ENCODE measurements at places on chromosomes 3 and 15.

DNA sequence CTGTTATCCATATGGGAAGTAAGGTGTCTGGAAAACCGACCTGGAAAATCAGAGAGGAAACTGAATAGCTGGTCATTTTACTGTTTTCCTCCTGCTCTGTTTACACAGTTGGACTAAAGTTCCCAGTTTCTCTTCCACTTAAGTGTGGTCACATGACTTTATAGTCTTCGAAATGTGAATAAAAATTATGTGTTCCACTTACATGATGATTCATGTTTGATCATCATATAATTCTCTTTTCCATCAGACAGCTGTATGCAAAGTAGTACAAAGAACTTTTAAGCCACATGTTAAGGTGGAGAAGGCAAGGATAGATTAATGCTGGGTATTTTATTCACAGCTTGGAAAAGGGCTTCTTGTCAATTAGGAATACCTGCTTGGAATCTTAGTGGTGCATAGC lies 525.5 kb upstream of the BCHE start:
- peak; percentile 18 for DNase-seq

DNA sequence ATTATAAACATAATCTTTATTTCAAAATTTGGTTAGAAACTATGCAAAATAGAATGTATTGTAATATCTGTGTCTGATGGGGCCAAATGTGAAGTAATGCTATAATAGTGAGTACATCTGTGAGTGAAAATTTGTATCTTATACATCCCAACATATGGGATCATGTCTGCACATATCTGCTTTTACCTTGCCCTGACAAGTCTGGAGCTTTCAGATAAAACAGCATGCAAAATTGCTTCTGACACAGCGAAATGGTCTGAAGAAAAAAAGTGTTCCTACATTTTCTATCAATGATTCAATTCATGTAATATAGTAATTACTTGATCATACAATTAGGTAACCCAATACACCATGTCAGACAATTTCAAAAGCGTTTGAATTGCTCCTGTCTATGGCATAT lies 58.1 kb upstream of the P3H2 start:
- DNase-seq = no peak

GRCh38 chr3:46538803-46539442 lies 27.2 kb downstream of the LRRC2 start:
- DNase-seq = no peak

DNA sequence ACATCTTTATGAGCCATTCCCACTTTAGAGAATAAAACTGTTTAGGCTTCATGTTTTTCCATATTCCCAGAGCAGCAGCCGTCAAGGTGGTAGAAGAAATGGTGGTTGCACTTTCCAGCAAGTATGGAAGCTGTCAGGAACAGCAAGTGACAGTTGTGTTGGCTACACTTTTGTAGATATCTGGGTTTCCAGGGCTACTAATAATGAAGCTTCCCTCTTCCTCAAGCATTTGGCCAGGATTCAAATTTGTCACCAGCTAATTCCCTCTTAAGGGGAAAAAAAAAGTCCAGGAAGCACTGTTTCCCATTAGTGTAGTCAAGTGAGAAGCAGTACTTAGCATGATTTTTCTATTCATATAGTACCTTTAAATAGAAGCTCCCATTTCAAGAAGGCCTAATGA lies 252.8 kb downstream of the IGSF11 start:
- no peak for DNase-seq

GRCh38 chr3:152269056-152269830 lies 514 bp downstream of the MBNL1 start:
- peak; percentile 71 for DNase-seq

DNA sequence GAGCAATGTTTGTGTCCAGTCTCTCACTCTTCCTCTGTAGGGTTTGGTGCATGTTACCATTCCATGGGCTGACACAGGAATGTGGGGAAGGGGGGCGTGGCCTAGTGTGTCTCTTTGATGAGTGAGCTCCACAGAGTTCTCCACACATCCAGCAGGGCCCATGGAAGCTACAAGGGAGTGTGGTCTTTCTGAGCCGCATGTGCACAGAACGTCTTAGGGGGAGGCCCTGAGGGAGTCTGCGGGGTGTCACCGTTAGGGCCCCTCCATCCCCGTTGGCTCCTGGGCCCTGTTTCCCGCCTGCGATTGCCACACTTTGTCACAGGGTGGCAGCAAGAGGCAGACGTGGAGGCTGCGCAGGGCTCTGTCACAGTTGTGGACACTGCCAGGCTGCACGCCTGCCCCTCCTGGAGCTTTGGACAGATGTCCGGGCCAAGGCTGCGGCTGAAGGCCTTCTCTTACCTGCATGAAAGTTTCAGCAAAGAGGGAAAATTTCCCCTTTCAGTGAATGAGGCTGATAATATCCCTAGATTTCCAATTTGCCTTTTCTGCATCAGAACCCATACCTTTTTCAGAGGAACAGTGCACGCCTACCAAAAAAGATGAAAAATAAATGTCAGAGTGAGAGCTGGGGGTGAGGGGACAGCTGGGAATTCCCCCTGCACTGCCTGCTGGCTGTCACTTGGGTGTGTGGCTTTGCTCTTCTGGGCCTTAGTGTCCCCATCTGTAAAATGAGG lies 24.3 kb downstream of the CACNA2D3 start:
- DNase-seq = peak; percentile 34

GRCh38 chr15:26970712-26971210 lies at the start of gene GABRG3:
TSS of gene GABRG3 (plus strand) at chr15:26971181.
- DNase-seq = no peak

GRCh38 chr3:15152184-15152583 lies 53.2 kb upstream of the RBSN start:
- DNase-seq = no peak

GRCh38 chr3:36868614-36869436 lies 76.0 kb downstream of the TRANK1 start:
- DNase-seq = peak; percentile 44

DNA sequence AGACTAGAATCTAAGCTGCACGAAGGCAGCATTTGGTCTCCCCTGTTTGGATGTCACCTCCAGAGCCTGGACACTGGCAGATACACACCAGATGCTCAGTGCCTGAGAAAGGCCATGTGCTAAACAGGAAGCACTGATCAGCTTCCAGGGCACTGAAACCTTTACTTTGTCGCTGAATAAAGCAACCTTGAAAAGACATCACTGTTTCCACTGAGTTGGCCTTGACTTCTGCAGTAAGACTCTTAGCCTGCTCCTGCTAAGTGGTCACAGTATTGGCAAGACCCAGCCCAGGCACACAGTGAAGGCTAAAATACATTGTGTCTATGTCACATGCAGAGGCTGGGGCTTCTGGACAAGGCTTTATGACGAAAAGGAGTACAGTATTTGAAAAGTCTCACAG lies 104.3 kb upstream of the ICE2 start:
- no peak for DNase-seq

GRCh38 chr3:179037351-179037750 lies 34.3 kb downstream of the ZMAT3 start:
- no peak for DNase-seq
